ENCODE measurements at places on chromosomes 1 and 21.

- DNase-seq = no peak
Observed at GRCh38 chr1:66405061-66405460, 128.9 kb upstream of the SGIP1 start.

DNA sequence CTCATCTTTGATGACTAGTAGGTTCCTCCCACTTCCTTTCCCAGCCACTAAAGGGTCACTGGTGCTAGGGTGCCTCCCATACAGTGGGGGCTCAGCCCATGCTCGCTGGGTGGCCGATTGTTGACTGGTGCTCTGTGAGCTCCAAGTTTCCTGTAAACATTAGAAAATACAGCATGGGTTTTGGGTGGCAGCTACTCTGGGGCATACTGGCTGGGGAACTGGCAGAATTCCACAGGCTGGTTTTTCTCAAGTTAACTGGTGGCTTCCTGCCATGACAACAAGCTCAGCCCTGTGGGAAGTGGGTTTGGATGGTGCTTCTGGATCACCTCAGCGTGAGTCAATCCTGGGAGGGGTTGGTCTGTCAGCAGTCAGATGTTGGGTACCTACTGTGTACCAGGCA is 28.7 kb upstream of the CRNN start:
- DNase-seq = peak; percentile 25

DNA sequence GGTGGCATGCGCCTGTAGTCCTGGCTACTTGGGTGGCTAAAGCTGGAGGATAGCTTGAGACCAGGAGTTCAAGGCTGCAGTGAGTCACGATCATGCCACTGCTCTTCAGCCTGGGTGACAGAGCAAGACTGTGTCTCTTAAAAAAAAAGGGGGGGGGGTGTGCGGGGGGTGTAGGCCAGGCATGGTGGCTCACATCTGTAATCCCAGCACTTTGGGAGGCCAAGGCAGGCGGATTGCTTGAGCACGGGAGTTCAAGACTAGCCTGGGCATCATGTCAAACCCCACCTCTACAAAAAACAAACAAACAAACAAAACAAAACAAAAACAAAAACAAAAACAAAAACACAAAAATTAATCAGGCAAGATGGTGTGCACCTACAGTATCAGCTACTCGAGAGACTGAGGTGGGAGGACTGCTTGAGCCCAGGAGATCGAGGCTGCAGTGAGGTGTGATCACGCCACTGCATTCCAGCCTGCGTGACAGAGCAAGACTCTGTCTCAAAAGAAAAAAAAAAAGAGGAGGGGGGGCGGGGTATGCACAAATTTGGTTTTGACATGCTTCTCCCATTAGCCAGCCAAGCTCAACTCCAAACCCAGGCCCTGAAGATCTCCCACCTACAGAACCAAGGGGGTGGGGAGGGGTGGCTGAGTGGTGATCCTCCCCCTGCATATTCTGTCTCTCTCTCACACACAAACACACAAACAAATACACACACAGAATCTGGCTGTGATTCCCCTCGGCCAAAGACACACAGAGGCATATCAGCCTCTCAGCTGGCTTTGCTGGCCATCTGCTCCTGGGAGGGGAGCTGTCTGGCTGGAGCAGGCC is 3.1 kb downstream of the PTAFR start:
- DNase-seq = peak; percentile 33

- no peak for DNase-seq
Observed at GRCh38 chr1:86335916-86336315, 60.2 kb downstream of the ODF2L start.

GRCh38 chr1:27554759-27555699 is 48.9 kb downstream of the AHDC1 start:
- DNase-seq = peak; percentile 48

DNA sequence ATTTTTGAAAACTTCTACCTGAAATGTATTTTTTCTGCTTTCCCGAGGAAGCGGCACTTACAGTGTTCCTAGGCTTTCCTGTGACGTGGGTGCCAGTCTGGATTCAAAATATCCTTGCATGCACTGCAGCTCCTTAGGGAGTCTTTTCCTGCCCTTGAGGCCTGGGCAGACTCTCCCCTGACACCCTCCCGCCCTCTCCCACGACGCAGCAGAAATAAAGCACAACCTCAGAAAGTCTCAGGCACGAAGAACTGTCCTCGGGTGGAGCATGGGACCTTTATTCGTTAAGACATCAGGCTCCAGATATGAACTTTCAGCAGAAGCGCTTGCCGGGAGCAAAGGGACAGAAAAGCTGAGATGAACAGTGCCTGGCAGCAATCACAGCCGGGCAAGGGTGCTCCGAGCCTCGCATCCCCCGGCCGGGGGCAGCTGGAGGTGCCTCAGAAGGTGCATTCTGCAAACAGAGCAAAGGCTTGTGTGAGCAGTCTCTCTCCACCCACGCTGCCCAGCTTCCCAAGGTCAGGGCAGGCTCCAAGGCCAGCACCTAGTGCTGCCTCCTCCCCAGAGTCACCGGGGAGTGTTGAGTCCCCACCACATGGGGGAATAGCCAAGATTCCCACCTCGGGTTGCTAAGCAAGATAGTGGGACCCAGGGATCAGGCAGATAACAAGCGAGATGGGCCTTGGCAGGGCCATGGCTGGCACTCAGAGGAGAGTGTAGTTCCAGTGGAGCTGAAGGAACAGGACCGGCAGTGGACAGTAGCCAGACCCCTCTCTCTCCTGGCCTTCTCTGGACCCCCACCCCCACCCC is 3.2 kb downstream of the TFF3 start:
- DNase-seq = no peak

DNA sequence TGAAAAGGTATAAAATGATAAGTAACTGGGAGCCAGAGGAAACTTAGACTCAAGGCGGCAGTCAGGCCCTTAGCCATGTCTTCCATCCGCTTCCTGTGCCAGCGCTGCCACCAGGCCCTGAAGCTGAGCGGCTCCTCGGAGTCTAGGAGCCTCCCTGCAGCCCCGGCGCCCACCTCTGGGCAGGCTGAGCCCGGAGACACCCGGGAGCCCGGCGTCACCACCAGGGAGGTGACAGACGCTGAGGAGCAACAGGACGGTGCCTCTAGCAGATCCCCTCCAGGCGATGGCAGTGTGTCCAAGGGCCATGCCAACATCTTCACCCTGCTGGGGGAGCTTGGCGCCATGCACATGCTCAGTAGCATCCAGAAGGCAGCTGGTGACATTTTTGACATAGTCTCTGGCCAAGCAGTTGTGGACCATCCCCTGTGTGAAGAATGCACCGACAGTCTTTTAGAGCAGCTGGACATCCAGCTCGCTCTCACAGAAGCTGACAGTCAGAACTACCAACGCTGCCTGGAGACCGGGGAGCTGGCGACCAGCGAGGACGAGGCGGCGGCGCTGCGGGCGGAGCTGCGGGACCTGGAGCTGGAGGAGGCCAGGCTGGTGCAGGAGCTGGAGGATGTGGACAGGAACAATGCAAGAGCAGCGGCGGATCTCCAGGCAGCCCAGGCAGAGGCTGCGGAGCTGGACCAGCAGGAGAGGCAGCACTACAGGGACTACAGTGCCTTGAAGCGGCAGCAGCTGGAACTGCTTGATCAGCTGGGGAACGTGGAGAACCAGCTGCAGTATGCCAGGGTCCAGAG is at the start of gene BECN2:
Gene BECN2 (plus strand): TSS at position 76 of the 803 bp plus-strand sequence. CDS start 0 bp downstream, at position 76.
- no peak for DNase-seq

GRCh38 chr21:43194303-43195120 is 25.7 kb downstream of the CRYAA start:
- DNase-seq = no peak

DNA sequence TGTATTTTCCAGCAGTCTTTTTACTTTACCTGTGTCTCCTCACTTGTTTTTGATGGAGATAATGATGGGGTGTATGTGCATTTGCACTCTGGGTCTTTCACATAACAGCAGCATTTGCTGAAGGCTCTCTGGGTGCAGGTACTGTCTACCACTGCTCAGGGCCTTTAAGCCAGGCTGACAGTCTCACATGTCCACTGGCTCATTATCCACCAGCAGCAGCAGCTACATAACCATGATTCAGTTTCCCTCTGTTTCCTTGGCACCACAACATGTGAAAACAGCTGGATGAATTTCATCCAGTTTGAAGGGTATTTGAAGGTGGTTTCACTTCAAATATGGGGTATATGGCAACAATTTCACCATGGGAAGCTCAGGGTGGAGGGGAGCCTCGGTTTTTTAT is 41.2 kb upstream of the ROR1 start:
- peak; percentile 74 for DNase-seq

DNA sequence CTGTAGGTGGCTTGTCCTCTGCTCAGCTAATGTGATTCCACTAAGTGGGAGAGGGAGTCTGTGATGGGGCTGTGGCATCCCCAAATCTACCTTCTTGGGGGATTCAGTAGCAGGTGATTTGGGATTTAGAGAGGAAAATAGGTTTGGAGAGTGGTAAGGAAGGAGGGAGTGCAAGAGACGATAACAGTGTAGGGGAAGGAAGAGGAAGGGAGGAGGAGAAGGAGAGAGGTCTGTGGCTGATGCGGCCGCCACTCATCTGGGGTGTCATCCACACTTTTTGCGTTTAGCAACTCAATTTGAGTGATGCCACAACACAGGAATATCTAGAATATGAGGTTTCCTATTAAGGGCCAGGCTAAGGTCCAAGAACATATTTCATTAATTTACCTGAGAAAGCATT is 23.8 kb upstream of the PCP4 start:
- no peak for DNase-seq

DNA sequence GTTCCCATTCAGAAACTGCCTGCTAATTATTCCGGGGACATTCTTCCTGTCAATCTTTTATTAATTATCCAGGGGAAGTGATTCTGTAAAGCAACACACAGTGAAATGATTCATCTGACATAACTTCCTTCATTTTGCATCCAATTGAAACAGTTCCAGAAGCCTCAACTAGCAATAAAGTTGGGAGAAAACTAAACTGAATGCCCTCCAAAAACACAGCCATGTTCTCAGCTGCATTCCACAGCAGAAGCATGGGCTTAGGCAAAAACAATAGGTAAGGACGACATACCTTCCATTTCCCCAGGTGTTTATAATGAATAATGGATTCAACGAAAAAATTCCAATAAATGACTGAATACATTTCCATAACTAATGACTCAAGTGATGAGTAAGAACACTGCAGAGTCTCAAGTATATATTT is 36.9 kb upstream of the TARBP1 start:
- DNase-seq = peak; percentile 68

- DNase-seq = peak; percentile 79
Observed at GRCh38 chr1:2381741-2382620, 9.4 kb downstream of the MORN1 start.

DNA sequence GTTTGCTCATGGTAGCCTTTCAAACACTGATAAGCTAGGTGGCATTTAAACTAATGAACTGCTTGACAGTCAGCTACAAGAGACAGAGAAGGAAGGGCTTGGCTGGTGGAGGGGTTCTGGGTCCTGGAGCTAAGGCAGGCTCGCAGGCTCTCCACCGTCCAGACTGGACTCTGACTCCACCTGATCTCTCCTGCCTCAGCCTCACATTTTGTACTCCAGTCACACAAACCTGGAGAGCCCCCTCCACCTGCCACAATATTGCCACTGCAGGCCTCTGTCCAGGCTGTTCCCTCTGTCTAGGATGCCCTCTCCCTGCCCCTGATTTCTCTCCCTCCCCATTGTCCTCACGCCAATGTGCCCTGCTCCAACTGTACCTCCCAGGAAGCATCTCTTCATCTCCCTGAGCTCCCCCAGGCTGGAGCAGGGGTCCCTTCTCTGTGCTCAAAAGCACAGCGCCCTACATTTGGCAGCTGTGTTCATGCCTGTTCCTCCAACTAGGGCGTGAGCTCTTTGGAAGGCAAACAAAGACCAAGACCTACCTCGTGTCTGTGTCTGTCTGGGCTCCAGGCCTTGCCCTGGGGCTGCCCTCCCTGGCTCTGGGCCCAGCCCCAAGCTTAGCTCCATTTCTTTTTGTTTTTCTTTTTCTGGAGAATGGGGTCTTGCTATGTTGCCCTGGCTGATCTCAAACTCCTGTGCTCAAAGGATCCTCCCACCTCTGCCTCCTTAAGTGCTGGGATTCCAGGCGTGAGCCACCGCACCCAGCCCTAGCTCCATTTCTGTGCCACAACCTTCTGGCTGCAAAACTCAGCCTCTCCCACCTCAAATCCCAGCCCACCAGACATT is 2.9 kb downstream of the TIE1 start:
- DNase-seq = no peak

- no peak for DNase-seq
Observed at GRCh38 chr1:119397986-119398385, 17.0 kb upstream of the HSD3B2 start.

GRCh38 chr1:177246710-177247580 is 76.2 kb downstream of the BRINP2 start:
- DNase-seq = peak; percentile 61

- DNase-seq = peak; percentile 12
Observed at GRCh38 chr1:50023292-50024159, at the start of gene AGBL4. Gene AGBL4, minus strand, starts transcription at chr1:50023954.

DNA sequence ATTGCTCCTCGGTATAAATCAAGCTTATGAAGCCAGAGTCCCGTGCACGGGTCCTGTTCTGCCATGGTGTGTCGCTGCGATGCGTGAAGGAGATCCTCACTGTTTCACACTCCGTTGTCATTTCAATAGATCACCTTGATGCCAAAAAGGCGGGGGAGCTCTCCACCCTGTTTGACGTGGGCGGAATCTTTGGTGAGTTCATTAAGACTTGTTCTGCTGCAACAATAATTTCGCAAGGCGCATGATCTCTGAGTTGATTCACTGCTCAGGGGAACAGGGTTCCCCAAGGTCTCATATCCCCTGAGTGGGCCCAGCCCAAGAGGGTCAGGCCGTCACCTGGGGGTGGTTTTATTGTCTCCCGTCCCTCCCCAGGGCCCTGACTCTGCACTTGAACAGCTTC is 50.0 kb downstream of the SLC37A1 start:
- no peak for DNase-seq

DNA sequence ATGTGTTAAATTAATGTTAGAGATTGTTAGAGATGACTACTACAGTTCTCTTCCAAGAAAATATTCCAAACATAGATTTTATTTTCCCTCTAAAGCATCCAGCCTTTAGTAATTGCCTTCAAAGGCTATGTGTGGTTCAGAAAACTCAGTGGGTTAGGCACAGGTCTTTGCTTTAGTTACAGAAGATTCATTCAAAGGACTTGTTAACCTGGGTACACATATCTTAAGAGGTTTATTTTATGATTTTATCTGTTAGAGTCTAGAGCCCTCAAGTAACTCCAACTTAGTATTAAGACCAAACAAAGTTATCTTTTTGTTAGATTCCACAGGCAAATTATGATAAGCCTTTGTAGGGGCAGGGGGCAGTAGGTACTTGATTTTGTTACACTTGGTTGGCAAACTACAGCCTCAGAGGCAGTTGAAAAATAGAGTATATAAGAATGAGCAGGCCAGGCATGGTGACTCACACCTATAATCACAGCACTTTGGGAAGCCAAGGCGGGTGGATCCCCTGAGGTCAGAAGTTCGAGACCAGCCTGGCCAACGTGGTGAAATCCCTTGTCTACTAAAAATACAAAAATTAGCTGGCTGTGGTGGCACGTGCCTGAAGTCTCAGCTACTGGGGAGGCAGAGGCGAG is 37.9 kb downstream of the CXADR start:
- DNase-seq = no peak
